ENCODE measurements at places on chromosomes 5 and 9. TPM values are rescaled to one million over a fixed set of nuclear protein-coding genes. Genes with fewer than 3 reads are reported as not detected.

GRCh38 chr5:59587489-59588337, 305.8 kb downstream of the PDE4D start:
- DNase-seq: peak; percentile 61

DNA sequence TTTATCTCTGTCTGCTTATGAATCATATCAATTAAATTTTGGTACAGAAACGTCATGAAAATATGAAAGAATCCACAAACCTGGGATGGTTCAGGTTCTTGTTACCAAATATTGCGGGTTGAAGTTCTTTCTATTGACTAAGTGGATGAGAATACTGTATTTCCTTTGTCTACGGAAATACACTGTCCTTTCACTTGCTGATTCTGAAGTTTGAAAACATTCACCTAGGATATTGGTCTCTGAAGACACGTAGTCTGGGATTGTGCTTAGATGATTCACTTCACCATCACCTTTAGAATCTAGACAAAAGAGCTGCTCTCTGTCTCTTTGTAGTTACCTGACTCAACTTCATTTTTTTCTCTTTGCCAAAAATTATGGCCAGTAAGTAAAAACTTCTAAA, 222.4 kb downstream of the FBN2 start:
- DNase-seq: no peak

GRCh38 chr5:41371738-41372137, 138.7 kb downstream of the PLCXD3 start:
- no peak for DNase-seq

DNA sequence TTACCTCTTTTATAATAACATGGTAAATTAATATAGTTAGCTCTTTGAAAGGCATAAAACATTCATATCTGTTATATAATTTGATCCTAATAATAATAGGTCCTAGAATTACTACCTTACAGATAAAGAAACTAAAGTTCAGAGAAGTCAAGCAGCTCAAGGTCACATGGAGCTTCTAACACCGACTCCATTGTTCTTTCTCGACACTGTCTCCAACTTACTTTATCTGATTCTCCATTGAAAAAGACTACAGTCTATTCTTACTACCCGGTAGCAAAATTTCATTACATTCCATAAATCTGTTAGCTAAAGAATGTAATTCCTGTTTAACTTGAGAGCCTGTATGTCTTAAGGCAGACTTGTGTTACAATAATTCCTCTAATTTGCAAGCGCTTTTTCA, 96.3 kb upstream of the TMEM161B start:
- no peak for DNase-seq

- DNase-seq: peak; percentile 59
Observed at GRCh38 chr9:70411121-70411929, 3.1 kb downstream of the KLF9 start.

DNA sequence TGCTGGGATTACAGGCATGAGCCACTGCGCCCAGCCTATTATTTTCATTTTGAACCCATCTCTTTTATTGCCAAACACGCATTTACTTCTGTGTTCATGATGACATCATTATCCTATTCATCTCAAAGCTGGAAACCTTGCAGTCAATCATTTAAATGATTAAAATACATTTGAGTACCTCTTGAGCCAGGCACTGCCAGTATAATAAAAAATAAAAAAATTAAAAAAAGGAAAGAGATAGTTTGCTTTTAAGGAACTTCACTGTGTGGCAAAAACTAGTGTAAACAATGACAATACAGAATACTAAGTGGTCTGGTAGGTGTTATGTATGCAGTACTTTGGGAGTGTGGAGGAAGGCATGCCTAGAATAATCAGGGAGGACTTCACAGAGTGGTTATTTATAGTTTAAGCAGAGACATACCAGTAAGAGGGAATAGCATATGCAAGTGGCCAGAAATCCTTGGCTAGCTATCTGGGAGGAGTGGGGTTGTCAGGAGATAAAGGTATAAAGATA, 8.6 kb downstream of the NSD1 start:
- no peak for DNase-seq

GRCh38 chr5:23268136-23268535, 239.3 kb upstream of the PRDM9 start:
- DNase-seq: no peak

DNA sequence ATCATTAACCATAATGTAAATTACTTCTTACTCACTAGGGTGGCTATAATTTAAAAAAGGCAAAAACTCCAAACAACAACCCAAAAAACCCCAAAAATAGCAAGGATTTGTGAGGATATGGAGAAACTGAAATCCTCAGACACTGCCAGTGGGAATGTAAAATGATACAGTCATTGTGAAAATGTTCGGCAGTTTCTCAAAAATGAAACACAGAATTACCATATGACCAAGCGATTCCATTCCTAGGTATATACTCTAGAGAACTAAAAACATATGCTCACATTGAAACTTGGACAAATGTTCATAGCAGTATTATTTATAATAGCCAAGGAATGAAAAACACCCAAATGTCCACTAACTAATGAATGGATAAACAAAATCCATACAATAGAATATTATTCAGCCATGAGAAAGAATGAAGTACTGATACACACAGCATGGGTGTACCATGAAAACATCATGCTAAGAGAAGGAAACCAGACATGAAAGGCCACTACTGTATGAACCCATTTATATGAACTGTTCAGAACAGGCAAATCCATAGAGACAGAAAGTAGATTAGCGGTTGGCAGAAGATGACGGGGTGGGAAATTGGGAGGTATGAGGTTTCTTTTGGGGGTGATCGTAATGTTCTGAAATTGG, 119.1 kb downstream of the MAPKAP1 start:
- no peak for DNase-seq

DNA sequence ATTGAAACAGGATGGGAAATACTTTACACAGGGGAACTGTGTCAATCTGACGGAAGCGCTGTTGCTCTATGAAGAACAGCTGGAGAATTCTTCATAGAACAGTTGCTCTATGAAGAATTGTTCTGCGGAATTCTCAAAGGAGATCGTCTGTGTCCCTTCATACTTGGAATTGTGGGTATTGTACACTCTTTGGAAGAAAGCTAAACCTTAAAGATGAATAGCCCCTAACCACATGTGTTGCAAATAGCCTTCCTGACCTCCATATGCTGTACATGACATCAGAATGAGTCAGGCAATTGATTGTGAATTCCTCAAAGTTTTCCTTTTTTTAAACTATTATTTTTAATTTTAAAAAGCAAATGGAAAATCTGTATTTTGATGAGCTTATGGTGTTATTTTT, 15.6 kb downstream of the NIM1K start:
- DNase-seq: no peak

DNA sequence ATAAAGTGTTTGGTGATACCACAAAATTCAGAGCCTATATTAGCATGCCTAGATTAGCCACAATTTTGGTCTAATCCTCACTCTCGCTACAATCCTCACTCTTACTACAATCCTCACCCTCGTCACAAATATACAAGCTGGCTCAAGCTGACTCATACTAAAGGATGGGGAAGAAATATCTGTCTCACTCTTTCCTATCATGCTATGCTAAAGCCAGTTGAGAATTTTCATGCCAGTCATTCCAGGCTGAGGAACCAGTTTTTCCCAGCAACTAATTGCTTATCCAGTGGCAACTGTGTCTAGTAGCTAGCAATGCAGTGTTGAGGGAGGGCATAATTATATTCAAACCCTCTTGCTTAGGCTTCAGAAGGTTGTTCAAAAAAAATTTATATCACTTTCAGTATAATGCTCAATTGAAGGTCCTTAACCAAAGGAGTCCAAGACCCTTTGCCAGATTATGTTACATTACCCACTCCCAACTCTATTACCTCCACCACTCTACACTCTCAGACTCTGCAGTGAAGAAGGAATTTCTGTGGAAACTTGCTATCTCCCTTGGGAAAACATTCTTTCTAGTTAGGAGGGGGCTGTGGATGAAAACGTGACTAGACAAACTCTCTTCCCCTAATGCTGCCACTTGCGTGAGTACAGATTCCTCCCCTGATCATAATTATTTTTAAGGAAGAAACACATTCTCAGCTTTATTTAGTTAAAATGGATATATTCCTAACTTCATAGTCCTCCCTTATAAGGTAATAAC, 810.3 kb upstream of the ACO1 start:
- DNase-seq: no peak

GRCh38 chr5:160363660-160364395, 6.6 kb downstream of the C1QTNF2 start:
- DNase-seq: no peak

DNA sequence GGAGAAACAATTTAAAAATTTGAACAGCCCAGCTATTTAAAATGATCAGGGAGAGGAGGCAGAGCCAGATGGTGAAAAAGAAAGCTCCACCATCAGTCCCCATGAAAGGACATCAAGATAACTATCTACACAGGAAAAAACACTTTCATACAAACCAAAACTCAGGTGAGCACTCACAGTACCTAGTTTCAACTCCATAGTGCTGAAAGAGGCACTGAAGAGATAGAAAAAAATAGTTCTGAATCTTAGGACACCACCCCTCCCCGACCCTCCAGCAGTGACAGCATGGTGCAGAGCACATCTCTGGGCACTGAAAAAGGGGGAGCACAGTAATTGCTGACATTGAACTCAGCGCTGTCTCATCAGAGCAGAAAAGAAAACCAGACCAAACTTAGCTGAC, 732.9 kb downstream of the CETN3 start:
- no peak for DNase-seq

DNA sequence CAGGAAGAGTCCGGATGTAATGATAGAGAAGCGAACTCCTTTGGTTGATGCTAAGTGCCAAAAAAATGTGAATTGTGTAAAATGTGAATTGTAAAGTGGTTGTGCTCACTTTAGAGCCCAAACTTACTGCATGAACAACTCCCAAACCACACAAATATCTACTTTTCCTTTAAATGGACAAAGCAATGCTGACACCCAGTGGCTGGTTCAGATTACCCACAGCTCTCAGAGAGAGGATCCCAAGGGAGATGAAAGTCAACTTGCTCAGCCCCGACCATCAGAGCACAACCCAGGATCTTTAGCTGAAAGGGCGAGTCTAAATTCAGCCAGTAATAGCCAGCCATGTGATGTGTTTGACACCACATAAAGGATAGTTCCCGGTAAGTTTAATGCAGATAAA, 133.7 kb downstream of the NMUR2 start:
- no peak for DNase-seq

GRCh38 chr5:158952951-158953350, 146.8 kb downstream of the EBF1 start:
- DNase-seq: no peak

DNA sequence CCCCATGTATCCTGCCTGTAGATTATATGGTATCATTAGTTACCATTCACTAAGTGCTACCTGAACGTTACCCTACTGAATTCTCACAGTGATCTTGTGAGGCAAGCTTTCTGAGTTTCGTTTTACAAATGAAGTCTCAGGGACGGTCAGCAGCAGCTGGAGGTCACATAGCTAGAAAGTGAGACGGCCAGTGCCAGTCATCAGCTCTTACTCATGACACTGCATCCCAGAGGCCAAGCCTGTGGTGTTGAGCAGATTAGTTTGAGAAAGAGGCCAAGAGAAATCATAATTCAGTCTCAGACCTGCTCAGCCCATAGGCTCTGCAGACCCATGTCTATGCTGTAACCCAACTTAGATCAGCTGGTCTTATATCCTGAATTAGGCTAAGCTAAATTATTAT, 95.7 kb upstream of the EGFLAM start:
- no peak for DNase-seq

DNA sequence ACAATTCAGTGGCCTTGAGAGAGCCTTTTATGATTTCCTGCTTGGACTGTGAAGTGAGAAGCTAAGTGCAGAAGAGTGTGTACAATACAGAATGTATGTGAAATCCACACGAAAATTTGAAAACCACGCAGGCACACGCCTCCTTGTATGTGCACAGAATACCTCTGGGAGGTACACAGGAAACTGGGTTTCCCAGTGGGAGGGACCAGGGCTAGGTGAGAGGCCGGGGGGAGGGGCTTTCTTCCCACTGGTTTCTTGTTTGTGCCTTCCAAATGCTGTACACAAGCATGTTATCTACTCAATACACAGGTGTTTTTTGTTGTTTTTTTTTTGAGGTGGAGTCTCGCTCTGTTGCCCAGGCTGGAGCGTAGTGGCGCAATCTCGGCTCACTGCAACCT, 16.1 kb downstream of the C9orf50 start:
- peak; percentile 25 for DNase-seq

- no peak for DNase-seq
Observed at GRCh38 chr9:105993921-105994715, 299.8 kb downstream of the TMEM38B start.

Gene ADGRD2
- not detected for total RNA-seq

Gene DNAH5
- total RNA-seq: 13.8 TPM

Gene PCAT7
- total RNA-seq: 0.30 TPM

Gene FUBP3
- 46.8 TPM for total RNA-seq

Gene OR1L6
- not detected for total RNA-seq

Gene FAM13B
- total RNA-seq: 42.9 TPM

Gene FAM169A
- total RNA-seq: 1.1 TPM

Gene MAMDC2
- 35.1 TPM for total RNA-seq

Gene DMGDH
- total RNA-seq: 1.3 TPM

Gene LCP2
- 82.9 TPM for total RNA-seq

Gene FOXD4L6
- not detected for total RNA-seq

All from lower lobe of right lung (tissue), 2 donors.